ENCODE measurements at places on chromosomes 1 and 21.

DNA sequence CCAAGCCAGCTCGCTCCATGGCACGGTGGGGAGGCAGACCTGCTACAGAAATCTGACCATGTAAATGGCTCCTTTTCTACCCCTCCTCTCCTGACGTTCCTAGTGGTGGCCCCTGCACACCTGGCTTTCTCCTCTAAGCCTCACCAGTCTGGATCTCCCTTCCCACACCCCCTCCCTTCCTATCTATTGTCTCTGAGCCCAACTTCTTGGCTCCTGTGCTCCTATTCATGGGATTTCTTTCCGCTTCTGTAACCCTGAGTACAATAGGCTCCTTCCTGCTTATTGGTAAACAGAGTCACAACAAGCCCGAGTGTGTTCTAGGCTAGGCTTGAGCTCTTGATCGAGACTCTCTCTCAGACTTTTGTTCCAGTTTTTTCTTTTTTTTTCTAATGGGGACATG lies 17.6 kb downstream of the OPTC start:
- DNase-seq = no peak

- DNase-seq = no peak
Observed at GRCh38 chr1:216303690-216304089, 119.6 kb downstream of the USH2A start.

- no peak for DNase-seq
Observed at GRCh38 chr1:200305806-200306205, 104.0 kb downstream of the ZNF281 start.

DNA sequence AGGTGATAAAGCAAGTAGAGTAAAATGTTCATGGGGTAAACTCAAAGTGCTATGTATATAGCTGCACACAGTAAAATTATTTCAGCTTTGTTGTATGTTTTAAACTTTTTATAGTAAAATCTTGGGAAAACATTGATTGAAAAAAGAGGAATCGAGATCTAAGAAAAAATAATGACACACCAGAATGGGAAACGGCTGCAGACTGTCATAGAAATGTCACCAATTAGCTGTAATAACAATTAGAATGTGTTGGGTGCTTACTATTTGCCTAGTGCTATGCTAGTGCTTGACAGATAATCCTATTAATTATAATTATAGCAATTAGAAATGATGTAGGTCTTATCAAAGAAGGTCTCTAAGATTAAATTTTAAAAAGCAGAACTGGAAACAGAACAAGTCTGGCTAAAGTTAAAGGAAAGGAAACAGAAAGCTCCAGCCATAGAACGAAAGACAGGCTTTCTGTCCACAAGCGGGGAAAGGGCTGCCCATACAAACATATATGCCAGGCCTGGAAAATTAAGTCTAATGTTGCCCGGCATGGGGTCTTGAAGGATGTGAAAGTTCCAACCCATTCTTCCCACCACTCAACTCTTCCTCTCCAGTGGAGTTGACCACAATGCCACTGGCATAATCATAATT lies 5.0 kb downstream of the PCNX2 start:
- no peak for DNase-seq

- DNase-seq = no peak
Observed at GRCh38 chr1:226739696-226740065, 599 bp upstream of the ITPKB start.

DNA sequence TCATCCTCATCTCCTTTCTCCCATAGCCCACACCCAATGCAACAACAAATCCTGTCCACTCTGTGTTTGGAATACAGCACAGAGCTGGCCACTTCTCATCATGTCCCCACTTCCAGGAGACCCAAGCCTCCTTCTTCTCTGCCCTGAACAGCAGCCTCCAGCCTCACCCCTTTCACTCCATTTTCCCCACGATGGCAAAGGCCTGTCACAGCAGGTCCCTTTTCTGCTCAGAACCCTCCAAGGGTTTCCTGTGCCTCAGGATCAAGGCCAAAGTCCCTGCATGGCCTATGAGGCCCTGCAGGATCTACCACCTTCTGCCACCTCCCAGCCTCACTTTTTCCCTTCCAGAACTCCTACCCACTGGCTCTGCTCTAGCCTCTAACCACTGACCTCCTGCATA lies 78.5 kb downstream of the CSMD2 start:
- no peak for DNase-seq

DNA sequence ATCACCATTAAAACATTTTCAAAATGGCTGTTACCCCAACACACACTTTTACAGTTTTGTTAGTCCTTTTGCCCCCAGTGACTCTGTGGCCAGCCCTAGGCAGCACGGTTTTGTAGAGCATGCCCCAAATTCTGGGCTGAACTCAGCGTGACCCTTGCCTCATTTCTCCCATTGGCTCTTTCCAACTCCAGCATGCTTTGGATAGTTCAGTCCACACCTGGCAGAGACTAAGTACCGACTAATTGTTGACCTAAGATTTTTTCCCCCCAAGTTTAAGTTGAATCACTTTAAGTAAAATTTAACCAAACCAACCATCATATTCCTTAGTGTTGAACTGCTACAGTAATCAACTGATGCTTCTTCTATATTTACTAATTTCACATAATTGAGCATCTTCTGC lies 62.4 kb upstream of the LRRC8B start:
- DNase-seq = no peak

- DNase-seq = no peak
Observed at GRCh38 chr1:172145656-172146055, 274.8 kb upstream of the C1orf105 start.

DNA sequence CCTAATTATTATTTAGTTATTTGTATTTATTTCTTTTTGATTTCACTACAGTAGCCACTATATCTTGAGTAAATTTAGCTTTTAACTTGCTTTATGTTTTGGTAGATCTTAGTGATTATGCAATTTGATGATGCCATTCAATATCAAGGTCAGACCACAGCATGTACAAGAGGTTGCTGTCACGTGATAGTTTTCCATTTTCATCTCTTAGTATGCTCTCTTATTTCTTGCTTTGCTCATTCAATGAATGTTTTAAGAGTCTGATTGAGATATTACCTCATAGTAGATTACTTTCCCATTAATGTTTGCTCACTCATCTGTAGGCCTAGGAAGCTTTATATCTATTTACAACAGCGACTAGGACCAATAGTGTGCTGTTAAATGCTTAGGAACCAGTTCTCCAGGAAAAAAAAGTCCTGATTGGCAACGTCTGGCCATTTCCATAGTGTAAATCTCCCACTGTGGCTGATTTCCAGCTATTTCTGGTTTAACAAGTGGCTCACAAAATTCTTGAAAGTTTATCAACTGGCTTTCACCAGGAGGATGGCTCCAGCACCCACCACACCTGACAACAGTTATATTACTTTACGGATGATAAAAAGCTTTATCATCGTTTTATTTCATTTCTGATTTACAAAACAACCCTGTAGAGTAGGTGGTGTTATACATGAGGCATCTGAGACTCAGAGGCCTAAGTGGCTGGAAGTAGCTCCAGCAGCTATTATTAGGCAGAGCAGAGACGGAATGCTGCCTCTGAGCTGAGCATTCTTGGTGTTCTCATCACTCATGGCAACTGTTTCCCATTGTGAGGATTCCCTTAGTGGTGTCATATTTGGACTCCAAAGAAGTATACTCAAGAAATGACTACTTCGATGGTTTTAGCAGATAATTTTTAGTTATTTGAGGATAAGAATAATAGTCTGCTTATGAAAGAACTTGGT lies 235.2 kb downstream of the DISC1 start:
- no peak for DNase-seq

- DNase-seq = no peak
Observed at GRCh38 chr1:50681931-50682330, 258.7 kb upstream of the DMRTA2 start.

DNA sequence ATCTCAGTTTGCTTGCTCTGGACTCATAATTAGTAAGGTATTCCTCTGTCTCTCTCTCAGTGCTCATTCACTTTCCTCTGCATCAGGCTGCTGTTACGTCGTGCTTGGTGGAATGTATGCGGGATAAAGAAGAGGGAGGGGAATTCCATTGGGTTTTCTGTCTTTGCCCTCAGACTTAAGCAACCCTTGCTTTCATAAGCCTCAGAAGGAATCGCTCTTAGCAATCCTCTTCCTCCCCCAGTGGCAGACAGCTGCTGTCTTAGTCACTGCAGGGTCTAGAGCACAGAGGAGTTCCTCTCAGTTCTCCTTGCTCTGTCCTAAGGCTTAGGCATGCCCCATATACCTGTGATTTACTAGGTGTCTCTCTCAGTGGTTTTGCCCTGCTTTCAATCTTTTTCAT lies 19.1 kb upstream of the NTMT2 start:
- no peak for DNase-seq

- DNase-seq = no peak
Observed at GRCh38 chr1:53656747-53657530, 82.0 kb downstream of the GLIS1 start.

- peak; percentile 72 for DNase-seq
Observed at GRCh38 chr1:106780066-106780465, 276.4 kb upstream of the PRMT6 start.

DNA sequence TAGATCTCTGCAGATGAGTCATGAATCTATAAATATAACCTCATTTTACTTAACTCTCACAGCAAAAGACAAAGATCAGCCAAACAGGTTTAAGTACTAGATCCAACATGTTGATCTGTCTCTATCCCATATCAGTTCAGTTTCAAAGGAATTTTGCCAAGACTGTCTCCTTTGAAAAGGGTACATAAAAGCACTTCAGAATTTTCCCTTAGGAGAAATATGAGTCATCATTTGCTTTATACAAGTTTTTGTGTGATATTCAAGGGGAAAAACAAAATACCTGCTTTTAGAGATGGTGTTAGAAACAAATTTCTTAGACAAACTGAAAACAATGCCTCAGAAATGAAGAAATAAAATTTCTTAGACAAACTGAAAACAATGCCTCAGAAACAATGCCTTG lies 73.5 kb upstream of the LRRC7 start:
- no peak for DNase-seq

DNA sequence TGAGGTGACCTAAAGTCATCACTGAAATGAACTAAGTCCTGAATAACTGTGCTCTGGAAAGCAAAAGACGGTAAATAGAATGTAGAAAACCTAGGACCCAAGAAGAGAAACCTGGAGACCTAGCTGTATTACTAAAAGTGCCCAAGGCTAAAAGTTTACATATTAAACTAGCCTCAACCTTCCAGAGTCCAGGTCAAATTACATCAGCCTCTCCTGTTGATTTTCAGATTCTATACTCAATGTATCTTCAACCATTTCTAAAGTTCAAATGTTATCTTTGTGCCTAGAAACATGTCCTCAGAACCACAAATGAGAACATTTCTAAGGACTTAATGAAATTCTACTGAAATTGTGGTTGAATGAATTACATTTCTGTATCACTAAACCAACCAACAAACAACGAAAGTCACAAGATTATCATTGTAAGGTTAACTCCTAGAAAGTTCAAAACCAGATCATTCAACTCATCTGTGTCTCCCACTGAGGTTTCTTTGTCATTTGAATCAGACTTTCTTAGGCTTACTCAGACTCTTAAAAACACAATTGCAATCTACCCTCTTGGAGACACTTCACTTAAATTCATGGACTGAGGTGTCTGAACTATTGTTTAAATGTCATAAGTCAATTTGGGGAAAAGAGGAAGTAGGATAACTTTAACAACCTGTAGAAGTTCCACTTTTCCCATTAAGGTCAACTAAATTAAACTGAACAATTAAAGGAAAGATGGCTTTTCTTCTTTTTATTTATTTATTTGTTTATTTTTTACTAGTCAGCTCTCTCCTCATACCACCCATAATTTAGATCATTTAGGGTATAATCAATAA lies 207.7 kb downstream of the BARHL2 start:
- no peak for DNase-seq

DNA sequence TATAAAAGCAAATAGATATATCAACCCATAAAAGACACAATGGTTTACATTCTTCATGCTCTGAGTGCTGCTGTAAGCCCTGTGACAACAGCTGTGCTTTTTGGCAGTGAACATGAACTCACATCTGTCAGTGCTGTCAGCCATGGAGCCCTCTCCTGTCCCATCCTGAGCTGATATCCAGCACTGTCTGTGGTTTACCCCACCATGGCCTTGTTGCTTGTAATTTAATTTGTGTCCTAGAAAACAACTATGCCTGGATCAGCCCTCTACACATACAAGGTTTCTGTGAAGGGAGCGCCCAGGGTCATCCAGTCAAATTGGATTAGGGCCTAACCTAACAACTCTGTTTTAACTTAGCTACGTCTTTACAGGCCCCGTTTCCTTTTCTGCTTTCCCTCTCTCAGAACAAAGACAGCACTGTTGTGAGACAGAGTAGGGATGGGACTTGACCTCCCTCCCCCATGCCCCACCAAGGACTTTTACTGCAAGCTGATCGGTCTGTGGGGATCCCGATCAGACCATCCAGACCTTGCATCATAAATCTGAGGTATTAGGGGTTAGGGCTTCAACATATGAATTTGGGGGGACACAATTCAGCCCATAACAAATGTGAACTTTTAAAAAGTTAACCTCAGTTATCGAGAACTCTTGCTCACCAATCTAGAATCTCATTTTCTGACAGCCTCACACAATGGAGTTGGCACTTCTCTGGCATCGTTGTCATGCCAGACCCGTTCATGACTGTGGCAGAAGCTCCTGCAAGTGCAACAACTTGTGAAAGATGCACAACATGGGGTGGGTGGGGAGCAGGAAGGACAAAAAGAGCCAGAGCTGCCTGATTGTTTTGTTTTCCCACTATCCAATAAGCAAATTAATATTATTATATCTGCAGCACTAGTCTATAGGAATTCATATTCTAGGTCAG lies 16.4 kb upstream of the SLC44A3 start:
- DNase-seq = no peak

DNA sequence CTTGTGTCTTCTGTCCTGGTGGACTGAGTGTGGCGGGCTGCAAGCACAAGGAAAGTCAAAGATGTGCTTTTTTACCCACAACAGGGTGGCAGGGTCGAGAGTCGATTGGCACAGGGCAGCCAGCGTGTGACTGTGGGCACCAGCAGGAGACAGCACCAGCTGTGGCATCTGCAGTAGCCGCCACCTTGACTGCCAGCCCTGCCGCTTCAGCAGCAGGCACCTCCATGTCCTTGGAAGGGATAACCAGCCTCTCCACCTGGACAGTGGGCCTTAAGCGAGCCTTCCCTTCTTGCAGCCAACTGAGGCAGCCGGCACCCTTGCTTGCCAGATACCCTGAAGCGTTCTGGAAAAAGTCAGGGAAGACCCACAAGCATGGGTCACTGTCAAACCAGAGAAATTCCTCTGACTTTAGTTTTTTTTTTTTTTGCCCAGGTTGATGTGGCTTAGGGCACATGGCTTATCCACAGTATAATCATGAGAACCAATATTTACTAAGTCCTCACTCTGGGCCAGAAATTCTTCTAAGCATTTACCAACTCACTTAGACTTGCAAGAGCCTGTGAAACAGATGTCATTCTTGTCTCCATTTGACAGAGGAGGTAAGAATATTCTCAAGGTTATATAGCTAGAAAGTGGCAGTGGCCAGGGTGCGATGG lies 30.1 kb upstream of the PTGFRN start:
- no peak for DNase-seq

GRCh38 chr1:20184481-20184900 lies 1.4 kb upstream of the UBXN10 start:
- DNase-seq = no peak

DNA sequence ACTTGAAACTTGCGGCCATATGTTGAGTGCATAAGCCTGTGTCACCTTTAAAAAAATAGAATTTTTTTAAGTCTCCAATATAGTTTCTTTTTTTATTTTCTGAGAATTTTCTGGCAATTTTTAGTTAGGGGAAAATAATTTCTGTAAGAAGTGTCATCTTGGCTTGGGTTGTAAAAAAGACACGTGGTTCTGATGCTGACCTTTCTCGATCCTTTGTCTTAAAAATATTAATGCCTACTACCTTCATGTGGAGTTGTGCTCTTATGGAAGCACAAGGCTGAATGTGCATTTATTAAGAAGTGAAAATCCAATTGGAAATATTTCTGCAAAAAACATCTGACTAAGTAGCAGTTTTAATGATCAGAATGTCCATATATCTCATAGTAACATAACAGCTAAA lies 3.5 kb downstream of the ELAVL4 start:
- no peak for DNase-seq
